ENCODE measurements at places on chromosomes 1 and 21. TPM values are rescaled to one million over a fixed set of nuclear protein-coding genes. Genes with fewer than 3 reads are reported as not detected.

Gene GJB3
- total RNA-seq = not detected

Gene PPFIA4
- 0.42 TPM for total RNA-seq

Gene FAM151A
- not detected for total RNA-seq

Gene KRTAP19-5
- total RNA-seq = not detected

Gene ASCL5
- total RNA-seq = not detected

Gene CHRM3
- 86.0 TPM for total RNA-seq

Gene WRAP73
- total RNA-seq = 17.3 TPM

Gene BARHL2
- not detected for total RNA-seq

Gene AMY2A
- total RNA-seq = not detected

Gene SPRR2A
- not detected for total RNA-seq

Gene CELA3A
- not detected for total RNA-seq

Gene SLC6A9
- 5.2 TPM for total RNA-seq

Gene TENT5C
- 6.8 TPM for total RNA-seq

Gene PCSK9
- total RNA-seq = 0.17 TPM

Gene ST3GAL3
- total RNA-seq = 23.3 TPM

Gene TACSTD2
- total RNA-seq = 3.4 TPM

Gene A3GALT2
- total RNA-seq = not detected

Gene CRB1
- total RNA-seq = 0.23 TPM

Gene CBR1
- 83.3 TPM for total RNA-seq

Gene CASZ1
- 21.9 TPM for total RNA-seq
